HCT116 (cell line): ENCODE measurements at places on chromosomes 16 and 17. TPM values are rescaled to one million over a fixed set of nuclear protein-coding genes. Genes with fewer than 3 reads are reported as not detected.

The AKTIP gene
- 23.5 TPM for total RNA-seq

The GRB7 gene
- 51.9 TPM for total RNA-seq

The GDPD3 gene
- total RNA-seq: 7.0 TPM

The GAST gene
- not detected for total RNA-seq

The MMP28 gene
- 2.6 TPM for total RNA-seq

The C16orf92 gene
- total RNA-seq: not detected

The CCDC200 gene
- total RNA-seq: not detected

The IL34 gene
- total RNA-seq: not detected

- H3K27me3 ChIP-seq: no peaks in the 10 kb centered on the region
- H3K36me3 ChIP-seq: no peaks in the 10 kb centered on the region
- H3K4me1 ChIP-seq: peaks cover 58% of the 10 kb centered on the region
- no peak overlapping the region for H3K4me3 ChIP-seq
Measured at GRCh38 chr17:48488548-48489106, 42.2 kb downstream of the HOXB1 start.

- H3K4me1 ChIP-seq: no peaks in the 10 kb centered on the region
- no peak overlapping the region for H3K27ac ChIP-seq
- H3K27me3 ChIP-seq: no peaks in the 10 kb centered on the region
- no peak for DNase-seq
- no peak overlapping the region for H3K4me3 ChIP-seq
- H3K36me3 ChIP-seq: no peaks in the 10 kb centered on the region
Measured at GRCh38 chr16:12518241-12519175, 285.2 kb downstream of the CPPED1 start.

DNA sequence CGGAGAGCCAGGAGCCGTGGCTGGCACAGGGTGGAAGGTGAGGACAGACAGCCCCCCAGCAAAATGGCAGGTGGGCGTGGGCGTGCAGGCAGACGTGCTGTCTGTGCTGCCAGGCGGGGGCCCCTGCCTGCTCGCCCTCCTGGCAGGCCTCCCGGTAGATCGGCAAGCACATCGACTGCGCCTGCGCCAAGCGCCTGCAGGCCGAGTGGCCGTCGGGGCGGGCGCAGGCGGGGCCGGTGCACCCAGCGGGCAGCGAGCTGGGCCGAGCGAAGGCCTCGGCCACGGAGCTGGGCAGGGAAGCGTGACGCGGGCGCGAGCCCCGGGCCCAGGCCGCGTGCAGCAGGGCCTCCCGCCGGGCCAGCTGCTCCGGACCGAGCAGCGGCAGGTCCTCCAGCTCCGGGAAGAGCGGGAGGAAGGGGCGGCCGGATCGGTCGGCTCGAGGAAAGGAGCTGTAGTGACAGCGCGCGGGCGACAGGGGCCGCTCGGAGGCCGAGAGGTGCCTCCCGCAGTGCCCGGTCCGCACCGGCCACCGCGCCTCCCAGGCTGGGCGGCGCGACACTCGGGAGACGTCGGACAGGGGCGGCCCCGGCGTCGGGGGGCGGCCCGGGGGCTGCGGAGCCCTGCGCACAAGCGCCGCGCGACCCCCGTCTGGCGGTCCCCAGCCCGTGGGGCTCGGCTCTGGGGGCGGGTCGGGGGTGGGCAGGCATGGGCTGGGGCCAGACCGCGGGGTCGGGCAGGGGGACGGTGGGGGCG, 16.9 kb downstream of the GRIN2C start:
- peak; percentile 56 for DNase-seq
- H3K4me1 ChIP-seq: peaks cover 7% of the 10 kb centered on the region
- H3K27me3 ChIP-seq: no peaks in the 10 kb centered on the region
- no peaks in the 10 kb centered on the region for H3K36me3 ChIP-seq
- peak overlapping the region; percentile 40 for H3K4me3 ChIP-seq
- H3K27ac ChIP-seq: peak overlapping the region; percentile 80; the same call in 1 of the 2 replicates

DNA sequence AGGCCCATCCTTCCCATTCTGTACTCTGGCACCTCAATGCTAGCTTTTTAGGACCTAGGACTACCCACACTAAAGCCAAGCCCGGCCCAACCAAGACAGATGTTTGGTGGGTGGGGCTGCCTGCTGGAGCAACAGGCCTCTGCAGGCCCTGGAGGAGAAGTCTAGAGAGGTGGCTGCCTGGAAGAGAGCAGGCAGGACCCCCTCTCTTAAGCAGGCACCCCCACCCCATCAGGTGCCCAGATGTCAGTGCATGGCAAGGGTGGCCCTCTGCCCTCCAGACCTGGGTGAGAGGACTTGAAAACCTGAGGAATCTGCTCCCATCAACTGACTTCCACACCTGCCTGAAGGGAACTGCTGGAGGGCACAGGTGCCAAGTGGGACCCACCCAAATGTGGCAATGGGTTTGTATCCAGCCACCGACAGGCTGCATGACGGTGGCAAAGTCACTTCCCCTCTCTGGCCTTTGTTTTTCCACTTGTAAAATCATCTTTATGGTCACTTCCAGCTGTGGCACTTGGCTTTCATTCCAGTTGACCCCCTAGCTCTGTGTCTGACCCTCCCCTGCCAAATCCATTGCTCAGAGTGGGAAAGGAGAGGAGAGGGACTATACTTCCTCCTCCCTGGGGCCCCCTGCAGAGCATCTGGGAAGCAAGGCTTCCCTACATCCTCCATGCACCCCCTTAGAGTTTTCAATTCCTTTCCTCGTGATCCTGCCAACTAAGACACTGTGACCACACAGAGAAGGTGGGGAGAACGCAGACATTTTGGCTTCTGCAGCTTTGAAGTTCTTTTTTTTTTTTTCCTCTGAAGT, 1.7 kb upstream of the STAT5A start:
- no peak overlapping the region for H3K27ac ChIP-seq
- no peak overlapping the region for H3K4me3 ChIP-seq
- H3K4me1 ChIP-seq: no peaks in the 10 kb centered on the region
- no peaks in the 10 kb centered on the region for H3K36me3 ChIP-seq
- no peaks in the 10 kb centered on the region for H3K27me3 ChIP-seq
- DNase-seq: no peak
